A673 (cell line): ENCODE measurements at places on chromosomes 3 and 15. TPM values are rescaled to one million over a fixed set of nuclear protein-coding genes. Genes with fewer than 3 reads are reported as not detected.

The MFGE8 gene
- total RNA-seq = 118 and 129 TPM in 2 replicates

The KY gene
- not detected in 2 replicates for total RNA-seq

The CPNE9 gene
- not detected in 2 replicates for total RNA-seq

The OR5K2 gene
- total RNA-seq = not detected in 2 replicates

The PLOD2 gene
- 34.6 and 35.2 TPM in 2 replicates for total RNA-seq

The CCDC39 gene
- not detected in 2 replicates for total RNA-seq

The PLXNA1 gene
- total RNA-seq = 33.6 and 38.4 TPM in 2 replicates
